ENCODE measurements at places on chromosomes 2 and 18.

- peak; percentile 57 for DNase-seq
Observed at GRCh38 chr18:75070625-75071483, 138.1 kb downstream of the PTGR3 start.

DNA sequence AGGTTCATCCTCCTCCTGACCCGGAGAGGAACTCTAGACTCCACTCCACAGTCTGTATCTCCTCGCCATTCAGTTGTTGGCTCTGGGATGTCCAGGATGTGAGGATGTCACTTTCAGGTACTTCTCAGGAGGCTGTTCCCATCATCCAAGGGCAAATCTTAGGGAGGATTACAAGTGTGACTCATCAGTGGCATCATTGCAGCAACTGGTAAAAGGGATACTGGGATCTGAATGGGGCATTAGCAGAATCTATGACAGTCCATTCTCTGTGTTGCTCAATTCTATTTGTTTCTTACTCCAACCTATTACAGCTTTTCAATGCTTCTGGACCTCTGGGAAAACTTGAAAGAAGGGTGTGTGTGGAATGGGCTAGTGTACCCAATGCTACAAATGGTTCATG, 81.5 kb upstream of the FN1 start:
- DNase-seq: no peak

- no peak for DNase-seq
Observed at GRCh38 chr2:62292190-62292589, 96.3 kb downstream of the B3GNT2 start.

DNA sequence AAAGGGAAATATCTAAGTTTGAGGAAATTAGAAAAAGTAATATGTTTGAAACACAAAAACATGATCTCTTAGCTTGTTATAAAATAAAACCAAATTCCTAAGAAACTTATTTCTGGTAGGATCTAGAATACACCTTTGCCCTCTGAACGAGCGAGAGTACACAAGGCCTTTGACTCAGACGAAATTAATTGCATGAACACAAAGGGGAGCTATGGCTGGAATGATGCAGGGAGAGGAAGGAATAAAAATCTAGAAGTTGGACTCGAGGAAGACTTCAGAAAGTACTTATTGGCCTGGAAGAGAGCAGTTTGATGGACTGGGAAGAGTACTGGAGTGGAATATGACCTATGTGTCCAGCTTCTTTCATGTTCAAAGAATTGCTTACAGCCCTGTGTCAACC, 927 bp upstream of the CRYGD start:
- no peak for DNase-seq

- no peak for DNase-seq
Observed at GRCh38 chr18:56330366-56331110, 307.9 kb downstream of the TXNL1 start.

DNA sequence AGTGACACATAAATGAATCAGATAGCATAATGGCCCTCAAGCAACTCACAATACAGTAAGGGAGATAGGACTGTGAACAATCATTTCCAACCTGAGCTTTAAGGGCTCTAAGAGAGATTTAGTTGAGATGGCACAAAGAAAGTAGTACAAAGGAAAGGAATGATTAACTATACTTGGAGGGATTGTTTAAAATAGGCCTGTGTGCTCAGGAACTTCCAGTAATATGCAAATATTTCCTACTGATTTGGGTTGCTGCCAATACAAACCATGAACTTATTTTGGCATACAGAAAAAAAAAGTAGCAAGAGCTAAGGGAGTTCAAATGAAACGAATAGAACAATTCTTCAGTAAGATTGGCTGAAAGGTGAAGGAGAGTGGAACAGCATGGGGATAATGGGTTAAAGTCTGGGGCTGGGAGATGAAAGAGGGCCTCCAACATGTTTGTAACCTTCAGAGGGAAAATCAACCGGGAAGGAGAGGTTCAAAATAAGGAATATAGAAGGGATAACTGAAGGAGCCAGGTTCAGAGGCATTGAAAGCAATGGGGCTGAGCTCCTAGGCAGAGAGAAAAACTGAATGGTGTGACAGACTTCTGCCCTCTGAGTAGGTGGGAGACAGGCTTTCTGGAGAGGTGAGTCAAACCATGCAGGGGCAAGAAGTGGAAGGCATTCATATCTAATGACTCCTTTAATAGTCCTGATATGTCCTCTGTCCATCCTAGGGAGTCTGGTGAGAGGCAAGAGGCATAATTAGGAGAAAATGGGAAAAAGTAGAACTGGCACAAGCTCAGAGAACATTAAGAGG, 83.5 kb downstream of the DNAH7 start:
- no peak for DNase-seq

- peak; percentile 31 for DNase-seq
Observed at GRCh38 chr2:181456660-181457120, 496 bp upstream of the ITGA4 start.

- no peak for DNase-seq
Observed at GRCh38 chr2:22560021-22560420, 825.0 kb upstream of the KLHL29 start.

GRCh38 chr2:78077633-78078032, 555.5 kb upstream of the LRRTM4 start:
- no peak for DNase-seq

DNA sequence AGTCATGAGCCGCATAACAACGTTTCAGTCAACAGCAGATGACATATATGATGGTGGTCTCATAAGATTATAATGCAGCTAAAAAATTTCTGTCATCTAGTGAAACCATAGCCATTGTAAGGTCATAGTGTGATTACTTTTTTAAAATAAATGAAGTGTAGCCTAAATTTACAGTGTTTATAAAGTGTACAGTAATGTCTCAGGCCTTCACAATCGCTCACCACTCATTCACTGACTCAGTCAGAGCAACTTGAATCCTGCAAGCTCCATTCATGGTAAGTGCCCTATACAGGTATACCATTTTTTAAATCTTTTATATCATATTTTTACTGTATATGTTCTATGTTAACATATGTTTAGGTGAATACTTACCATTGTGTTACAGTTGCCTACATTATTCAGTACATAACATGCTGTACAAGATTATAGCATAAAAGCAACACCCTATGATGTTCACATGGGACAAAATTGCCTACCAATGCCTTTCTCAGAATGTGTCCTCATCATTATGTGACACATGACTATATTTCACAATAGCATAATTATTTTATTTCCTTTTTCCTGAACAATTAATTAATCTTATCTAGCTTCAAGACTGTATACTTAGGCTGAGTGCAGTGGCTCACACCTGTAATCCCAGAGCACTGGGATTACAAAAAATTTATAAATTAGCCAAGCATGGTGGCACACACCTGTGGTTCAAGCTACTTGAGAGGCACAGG, 1115.9 kb upstream of the ZEB2 start:
- DNase-seq: no peak

- no peak for DNase-seq
Observed at GRCh38 chr2:9760902-9761228, 82.4 kb upstream of the TAF1B start.

DNA sequence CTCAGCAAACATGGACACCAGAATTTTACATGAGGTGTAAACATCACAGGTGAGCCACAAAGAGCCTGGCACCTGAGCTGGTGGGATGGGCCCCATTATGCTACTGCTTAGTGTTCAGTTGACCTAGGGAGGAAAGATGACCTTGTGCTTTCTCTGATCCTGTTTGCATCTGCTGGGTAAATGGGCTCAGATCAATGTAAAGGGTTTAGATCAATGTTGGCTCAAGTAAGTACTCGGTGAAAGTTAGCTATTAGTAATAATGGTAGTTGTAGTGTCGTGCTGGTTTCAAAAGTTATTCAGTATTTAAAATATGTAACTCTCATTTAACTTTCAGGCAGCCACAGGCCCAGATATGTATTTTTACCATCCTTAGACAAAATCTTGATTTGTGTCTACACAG, 19.8 kb downstream of the ABHD3 start:
- DNase-seq: no peak

GRCh38 chr2:73970850-73971471, 13.7 kb upstream of the TET3 start:
- DNase-seq: no peak

GRCh38 chr2:127576433-127577207, 41.1 kb downstream of the MYO7B start:
- peak; percentile 67 for DNase-seq

DNA sequence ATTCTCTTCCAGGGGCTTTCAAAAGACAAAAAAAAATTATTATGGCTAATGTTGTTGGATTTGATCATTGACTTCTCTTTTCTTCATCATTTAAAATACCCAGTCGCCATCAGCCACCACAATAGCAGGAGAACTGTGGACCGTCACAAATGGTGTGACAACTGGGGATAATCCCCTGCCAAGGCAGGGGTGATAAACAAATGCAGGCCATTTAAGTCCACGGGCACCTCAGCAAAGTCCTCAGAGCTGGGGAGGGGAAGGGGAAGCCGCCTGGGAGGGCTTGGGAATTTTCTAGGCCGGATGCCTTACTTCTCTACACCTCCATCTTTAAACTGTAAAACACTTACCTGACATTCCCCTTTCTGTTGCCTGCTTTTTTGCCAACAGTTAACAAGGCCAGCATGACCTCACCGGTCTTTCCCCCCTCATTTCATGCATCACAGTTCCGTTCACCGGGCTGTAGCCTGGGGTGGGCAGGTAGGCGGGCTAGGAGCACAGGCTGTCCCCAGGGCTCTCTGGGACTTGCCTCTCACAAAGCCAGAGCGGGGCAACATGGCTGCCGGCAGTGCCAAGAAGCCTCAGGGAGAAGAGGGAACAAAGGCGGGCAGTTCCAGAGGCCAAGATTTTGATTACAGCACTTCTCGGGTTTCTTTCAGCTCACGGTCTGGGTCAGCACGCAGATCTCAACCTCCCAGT, 820.4 kb downstream of the BCL11A start:
- no peak for DNase-seq

DNA sequence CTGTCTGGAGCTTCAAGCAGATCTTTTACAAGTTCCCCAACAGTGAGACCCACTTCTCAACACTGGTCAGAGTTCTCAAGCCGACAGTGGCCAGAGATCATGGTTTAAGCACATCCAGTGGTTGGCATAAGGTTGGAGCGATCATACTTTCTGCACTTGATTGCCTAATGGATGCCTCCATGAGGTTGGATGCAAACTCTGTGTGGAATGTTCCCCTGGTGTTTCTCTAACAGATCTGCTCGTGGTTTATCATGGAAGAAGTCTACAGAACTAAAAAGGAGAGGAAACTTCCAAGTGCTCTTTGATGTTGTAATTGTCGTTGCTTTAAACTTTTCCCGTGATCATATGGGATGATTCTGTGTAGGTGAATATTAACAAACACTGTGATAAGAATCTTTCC, 60.7 kb downstream of the SH3RF3 start:
- DNase-seq: no peak

- DNase-seq: no peak
Observed at GRCh38 chr2:170088776-170089175, 89.2 kb upstream of the MYO3B start.

DNA sequence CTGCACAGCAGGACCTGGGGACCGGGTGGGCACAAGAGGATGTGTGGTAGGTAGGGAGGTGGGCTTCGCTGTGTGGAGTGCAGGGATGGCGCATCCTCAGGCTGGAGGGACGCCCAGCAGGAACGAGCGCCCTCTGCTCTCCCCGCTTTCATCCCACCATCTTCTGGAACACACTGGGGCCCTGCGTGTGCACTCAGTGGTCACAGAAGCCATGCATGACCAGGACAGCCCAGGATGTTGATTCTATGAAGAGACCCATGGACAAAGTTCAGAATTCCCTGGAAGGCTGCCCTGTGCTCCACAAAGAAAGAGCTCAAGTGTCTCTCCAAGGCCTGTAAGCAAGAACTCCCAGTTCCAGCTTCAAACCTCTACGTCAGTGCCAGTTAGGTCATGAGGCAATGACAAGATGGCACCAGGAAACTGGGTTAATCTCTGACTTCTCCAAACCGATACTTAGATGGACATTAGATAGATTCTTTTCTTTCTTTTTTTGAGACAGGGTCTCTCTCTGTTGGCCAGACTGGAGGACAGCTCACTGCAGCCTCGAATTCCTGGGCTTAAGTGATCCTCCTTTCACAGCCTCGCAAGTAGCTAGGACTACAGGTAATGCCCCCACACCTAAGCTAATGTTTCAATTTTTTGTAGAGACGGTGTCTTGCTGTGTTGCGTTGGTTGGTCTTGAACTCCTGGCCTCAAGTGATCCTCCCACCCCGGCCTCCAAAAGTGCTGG, 3.4 kb downstream of the SLC66A2 start:
- no peak for DNase-seq

DNA sequence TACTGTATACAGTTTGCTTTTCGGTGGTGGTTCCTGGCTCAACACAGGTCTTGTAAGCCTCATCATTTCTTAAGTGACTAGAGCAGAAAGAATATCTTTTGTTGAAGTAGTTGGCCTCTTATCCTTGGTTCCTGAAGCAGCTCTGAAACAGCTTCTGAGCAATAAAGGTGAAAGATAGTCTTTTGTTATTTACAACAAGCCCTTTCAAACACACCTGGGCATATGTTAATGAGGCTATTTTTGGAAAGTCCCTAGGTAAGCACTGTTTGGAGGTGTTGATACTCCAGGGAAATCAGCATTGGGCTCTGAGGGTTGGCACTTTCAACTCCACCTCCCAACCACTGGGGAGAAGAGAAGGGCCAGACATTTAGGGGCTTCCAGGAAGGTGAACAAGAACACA, 211.0 kb downstream of the MCFD2 start:
- no peak for DNase-seq

GRCh38 chr18:74996055-74996454, 212.9 kb downstream of the PTGR3 start:
- no peak for DNase-seq

DNA sequence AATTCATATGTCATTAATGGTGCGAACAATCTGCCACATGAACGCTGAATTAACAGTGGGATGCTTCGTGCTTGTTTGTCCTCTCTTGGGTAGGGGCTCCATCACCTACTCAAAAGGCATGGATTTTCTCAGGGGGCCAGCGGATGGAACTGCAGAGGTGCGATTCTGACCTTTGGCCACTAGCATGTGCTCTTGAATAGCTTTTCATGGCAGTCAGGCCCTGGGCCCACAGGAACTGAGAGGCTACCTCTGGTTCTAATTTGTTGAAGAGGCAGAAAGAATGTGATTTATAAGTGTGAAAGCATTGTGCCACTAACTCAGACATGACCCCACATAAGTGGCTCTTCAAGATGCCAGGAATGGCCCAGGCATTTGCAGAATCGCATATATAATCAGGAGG, 283.2 kb downstream of the INSIG2 start:
- DNase-seq: peak; percentile 36

DNA sequence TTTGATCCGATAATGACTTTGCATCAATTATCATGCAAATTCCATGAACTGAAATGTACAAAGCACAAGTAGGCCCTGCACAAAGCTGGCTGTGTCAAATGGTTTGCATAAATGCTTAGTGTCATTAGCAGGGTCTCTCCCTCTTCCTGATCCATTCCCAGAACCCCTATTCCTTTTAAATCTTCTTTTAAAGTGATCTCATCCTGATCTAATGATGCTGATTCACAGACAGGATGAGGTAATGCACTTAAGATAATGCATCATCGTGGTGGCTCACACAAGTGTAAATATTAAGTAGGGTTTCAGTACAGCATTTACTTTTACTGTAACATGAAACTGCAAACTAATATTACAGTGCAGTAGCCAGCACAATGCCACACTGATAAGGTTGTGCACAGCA, 304.8 kb upstream of the SOX11 start:
- DNase-seq: peak; percentile 47

- DNase-seq: no peak
Observed at GRCh38 chr2:41445865-41446264, 602.0 kb upstream of the PKDCC start.

- no peak for DNase-seq
Observed at GRCh38 chr2:132897111-132897510, 227.1 kb upstream of the LYPD1 start.

Measured in brain microvascular endothelial cell (primary cell).